ENCODE measurements at places on chromosomes 6 and 20.

- no peak for DNase-seq
Observed at GRCh38 chr20:2746636-2747265, 53.7 kb downstream of the CPXM1 start.

- DNase-seq, result no peak
Observed at GRCh38 chr6:55182016-55182650, 7.8 kb downstream of the HCRTR2 start.

- DNase-seq, result no peak
Observed at GRCh38 chr6:41523915-41524633, 22.1 kb upstream of the FOXP4 start.

- DNase-seq, result peak; percentile 39
Observed at GRCh38 chr6:149031859-149032598, 285.2 kb downstream of the UST start.

- no peak for DNase-seq
Observed at GRCh38 chr6:53103993-53104675, 38.9 kb downstream of the FBXO9 start.

DNA sequence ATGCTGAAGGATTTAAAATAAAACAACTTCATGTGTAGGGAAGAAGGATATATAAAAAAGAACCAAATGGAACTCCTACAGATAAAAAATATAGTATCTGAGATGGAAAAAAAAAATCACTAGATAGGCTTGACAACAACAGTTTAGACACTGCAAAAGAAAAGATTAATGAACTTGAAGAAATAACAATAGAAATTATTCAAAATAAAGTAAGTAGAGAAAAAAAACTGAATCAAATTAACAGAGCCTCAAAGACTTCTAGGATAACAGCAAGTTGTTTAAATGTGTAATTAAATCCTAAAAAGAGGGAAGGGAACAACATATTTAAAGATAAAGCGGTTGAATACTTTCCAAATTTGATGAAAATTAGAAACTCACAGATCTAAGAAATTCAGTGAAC lies 316.3 kb upstream of the ECI2 start:
- DNase-seq, result no peak

DNA sequence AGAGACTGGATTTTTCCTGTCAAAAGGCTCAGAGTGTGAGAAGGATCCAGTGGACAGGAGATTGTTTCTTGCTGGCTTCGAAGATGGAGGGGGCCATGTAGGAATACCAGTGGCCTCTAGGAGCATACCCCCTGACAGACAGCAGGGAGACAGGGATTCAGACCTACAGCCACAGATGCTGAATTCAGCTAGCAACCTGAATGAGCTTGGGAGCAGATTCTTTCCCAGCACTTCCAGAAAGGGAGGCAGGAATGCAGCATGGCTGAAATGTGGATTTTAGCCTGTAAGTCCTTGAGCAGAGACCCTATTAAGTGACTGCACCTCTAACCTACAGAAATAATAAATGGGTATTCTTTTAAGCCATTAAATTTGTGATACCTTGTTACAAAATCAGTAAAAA lies 44.6 kb downstream of the STXBP5 start:
- no peak for DNase-seq

- no peak for DNase-seq
Observed at GRCh38 chr6:150099953-150100352, 31.0 kb upstream of the ULBP3 start.

DNA sequence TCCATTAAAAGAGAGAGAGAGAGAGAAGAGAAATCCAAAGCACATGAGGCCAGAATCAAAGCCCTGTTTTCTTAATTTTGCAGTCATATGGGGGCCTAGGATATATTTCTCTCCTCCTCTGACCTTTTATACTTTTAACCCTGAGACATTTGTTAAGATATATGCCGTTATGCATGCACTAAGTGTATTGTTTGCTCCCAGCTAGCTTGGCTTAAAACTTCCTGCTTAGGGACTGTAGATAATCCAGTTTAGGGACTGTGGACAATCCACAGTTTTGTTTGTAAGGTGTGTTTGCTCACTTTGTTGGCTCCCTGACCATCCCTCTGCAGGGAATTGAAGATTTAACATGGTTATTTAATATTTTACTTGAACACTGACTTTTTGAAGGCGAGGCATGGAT lies 166.3 kb upstream of the TSHZ2 start:
- no peak for DNase-seq

- DNase-seq, result no peak
Observed at GRCh38 chr6:64023693-64024092, 388.1 kb downstream of the PHF3 start.

DNA sequence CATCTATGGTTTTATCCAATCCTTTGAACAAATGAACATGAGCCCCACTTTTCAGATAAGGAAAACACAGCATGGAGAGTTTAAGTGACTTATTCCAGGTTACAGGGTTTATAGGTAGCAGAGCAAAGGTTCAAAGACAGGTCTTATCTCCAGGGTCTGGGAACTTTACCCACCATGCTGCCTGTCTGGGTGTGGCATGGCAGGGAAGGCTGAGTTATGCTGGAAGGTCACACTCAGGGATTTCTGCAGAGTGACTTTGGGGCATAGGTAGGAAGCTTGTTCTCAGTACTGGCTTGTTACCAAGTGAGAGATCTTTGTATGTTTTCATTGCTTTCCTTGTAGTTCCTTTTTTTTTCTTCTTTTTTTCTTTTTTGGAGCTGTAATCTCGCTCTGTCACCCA lies 1.8 kb downstream of the ZNF831 start:
- no peak for DNase-seq

DNA sequence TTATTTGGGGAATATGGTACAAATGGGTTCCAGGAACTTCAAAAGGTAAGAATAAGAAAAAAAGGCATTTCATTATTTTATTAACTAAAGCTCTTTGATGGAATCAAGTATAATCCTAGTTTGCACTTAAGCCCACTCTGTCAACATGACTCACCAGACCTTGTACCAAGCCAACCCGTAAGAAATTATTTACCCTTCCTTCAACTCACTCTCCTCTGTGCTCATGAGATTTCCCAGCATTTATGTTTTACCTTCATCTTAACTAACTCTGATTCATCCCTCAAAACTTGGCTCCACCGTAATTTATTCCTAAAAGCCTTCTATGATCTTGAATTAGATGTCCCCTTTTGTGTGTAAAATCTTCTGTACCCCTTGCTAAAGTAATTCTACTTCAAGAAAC lies 308.7 kb downstream of the PKHD1 start:
- no peak for DNase-seq

DNA sequence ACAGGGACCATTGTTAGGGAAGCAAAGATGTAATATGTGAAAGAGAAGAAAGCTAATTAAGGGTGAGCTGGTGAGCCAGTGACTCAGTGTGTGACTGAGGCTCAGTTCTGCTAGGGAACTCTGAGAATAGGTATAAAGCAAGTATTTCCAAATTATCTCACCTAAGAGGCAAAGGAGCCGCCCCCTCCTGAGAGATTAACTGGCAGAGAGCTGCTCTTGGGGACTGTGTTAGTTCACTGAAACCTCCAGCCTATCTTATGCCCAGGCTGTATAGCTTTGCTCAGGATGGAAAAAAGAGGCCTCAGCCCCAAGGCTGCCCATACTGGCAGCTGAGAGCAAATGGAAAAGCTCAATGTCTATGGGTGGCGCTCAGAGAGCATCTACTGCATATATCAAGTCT lies 152.0 kb downstream of the PAK5 start:
- DNase-seq, result no peak

Data from CD4-positive, alpha-beta T cell treated with Interleukin-15 for 4 hours (primary cell).